Posterior cingulate gyrus (tissue), 11 donors: ENCODE measurements at places on chromosomes 7 and 10.

DNA sequence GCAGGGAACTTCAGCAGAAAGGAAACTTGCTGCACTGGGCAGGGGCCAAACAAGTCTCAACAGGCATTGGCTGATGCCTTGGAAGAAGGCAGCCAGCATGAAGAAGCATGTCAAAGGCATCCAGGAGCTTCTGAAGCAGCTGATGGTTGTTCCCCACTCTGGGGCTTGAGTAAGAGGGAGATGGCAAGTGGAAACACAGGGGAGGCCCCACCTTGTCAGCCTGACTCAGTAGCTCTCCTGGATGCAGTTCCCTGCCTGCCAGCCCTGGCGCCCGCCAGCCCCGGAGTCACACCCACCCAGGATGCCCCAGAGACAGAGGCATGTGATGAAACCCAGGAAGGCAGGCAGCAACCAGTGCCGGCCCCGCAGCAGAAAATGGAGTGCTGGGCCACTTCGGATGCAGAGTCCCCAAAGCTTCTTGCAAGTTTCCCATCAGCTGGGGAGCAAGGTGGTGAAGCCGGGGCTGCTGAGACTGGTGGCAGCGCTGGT, 96.5 kb downstream of the TACC2 start:
- no peak for DNase-seq

DNA sequence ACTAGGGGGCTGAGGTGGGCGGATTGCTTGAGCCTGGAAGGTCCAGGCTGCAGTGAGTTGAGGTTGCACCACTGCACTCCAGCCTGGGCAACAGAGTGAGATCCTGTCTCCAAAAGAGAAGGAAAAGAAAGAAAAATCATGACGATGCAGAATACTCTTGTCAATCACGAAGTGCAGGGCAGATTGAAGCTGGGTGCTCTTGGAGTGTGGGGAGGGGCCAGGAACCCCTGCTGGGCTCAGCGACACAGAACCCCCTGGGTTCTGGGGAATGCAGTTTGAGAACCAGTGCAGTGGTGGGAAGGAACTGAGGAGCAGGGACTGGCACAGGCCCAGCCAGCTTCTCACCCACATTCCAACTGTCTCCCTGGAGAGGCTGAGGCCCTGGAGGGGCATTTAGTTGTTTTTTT, 10.8 kb upstream of the INTS1 start:
- DNase-seq, result no peak

DNA sequence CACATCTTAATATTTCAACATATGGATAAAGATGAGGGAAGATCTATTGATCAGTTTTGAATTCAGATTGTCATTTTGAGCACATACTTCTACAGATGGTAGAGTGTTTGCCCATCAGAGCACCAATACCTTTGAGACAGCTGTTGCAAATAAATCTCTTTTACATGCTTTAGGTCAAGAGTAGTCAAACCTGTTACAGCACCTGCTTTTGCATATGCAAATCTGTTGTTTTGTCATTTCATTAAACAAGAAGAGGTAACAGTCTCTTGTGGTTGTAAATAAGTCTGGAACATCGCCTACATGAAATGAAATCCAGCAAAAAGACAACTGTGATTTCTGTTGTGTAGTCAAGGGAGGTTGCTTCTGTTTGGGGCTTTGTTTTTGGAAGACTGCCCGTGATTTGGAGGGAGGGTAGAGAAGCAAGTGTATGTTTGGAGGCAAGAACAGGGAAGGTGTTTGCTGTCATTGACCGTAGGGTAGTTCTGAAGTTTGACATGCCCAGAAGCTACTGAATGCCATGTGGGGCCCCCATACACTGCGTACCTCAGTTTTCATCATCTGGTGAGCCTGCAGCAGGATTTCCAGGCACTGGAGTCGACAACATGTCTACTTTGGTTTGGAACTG, 233.6 kb upstream of the PPP1R3A start:
- DNase-seq, result no peak

DNA sequence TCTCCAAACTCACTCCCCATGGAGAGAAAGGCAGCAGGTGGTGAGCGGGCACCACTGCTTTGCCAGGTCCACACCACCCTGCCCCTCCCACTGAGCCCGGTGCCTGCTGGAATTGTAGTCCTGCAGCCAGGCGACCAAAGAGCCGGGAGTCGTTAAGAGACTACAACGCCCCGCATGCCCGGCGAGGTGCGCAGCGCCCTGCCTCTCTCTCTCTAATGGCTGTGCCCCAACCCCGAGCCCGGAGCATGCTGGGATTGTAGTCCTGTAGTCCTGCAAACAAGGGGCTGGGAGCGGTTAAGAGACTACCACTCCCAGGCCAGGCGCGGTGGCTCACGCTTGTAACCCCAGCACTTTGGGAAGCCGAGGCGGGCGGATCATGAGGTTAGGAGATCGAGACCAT, 8.1 kb upstream of the ZNF727 start:
- no peak for DNase-seq

GRCh38 chr7:98165827-98166667, 45.2 kb upstream of the BHLHA15 start:
- DNase-seq, result peak; percentile 90

DNA sequence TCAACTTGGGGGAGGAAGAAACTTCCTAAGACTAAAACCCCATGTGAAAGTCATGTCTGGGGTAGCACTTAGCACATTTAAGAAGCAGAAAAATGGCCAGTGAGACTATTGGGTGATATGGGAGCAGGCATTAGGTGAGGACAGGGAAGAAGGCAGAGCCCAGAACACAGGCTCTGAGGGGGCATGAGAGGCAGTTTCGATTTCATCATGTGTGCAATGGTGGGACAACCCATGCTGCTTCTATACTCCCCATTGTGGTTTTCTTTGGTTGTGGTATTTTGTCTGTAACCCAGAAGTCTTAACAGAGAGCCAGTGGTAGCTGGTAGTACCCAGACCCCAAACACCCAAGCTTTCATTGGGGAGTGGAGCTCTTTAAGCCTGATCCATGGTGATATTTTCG, 752.0 kb downstream of the GRID1 start:
- no peak for DNase-seq
